AG09319 (cell line): ENCODE measurements at places on chromosomes 2 and 18.

GRCh38 chr2:103656558-103656957 is 894.7 kb downstream of the TMEM182 start:
- no peak for DNase-seq

- no peak for DNase-seq
These were observed 157 bp downstream of the PTGR3 start for GRCh38 chr18:75208836-75209128.

GRCh38 chr18:13269521-13270011 is 51.0 kb downstream of the LDLRAD4 start:
- DNase-seq = no peak

DNA sequence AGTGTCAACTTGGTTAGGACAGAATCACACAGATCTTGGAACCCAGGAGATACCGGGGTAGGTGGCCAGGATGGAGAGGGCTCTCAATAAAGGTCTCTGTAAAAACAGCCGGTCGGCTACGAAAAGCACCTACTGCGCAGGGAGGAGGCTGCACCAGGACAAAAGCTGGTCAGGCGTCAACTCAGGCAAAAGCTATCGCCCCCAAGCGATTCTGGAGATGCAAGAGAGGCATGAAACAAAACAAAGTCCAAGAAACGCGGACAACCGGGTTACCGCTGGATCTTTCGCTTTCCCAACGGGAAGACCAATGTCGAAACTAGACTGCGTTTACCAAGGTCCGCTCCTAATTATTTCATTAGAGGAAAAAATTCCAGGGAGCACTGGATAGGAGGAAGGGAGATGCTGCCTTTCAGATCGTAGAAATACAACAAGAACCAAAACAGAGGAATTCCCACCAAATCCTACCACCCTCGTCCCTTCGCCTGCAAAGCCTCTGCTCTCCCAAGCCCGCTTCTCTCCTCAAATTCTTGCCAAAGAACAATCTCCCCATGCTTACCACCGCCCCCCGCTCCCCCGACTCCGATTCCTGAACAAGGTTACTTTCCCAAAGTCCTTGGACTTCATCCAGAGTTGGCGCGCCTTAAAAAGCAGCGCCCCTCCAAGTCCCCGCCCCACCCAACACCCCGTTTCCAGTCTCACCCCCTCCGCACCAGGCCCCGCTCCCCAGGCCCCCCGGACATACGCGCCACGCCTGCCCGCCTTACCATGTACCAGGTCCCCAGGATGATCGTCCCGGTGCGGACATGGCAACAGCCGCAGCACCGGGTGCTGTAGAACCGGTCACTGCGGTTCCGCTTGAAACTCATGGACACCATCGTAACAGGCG is 539 bp downstream of the LAPTM4A start:
- no peak for DNase-seq

DNA sequence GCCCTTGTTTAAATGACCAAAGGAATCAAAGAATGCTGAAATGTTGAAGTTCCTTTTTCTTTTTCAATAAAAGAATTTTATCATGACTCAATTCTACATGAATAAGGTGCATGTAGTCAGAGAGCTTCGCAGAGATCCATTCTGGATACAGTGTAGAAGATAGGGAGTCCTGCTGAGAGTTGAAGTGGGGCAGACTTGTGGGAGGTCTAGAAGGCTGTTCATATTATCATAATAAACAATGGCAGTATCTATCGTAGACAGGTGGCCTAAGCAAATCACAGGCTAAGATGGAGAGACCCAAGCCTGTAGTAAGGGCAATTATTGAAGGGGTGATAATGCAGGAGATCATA is 1322.0 kb upstream of the CELF4 start:
- no peak for DNase-seq

GRCh38 chr18:50074404-50074803 is 120.5 kb downstream of the MYO5B start:
- no peak for DNase-seq

DNA sequence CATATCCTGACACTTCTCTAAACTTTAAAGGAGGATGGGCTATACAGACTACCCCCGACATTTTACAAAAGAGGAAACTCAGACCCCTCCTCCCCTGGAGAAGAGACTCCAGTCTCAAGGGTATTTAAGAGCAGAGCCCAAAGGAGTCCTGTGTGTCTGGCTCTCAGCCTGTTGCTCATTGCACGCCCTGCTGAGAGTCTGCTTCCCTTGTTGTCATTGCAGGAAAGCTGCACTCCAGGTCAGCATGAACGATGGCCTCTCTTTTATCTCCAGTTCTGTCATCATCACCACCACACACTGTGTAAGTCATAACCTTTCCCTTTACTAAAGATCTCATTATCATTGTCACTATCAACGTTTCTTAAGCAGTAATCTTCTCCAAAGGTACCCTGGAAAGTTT is 111.4 kb downstream of the ANTXR1 start:
- DNase-seq = no peak

GRCh38 chr18:34023471-34023870 is 201.2 kb downstream of the NOL4 start:
- DNase-seq = no peak

- no peak for DNase-seq
These were observed 55.1 kb downstream of the CFAP221 start for GRCh38 chr2:119599384-119599783.

DNA sequence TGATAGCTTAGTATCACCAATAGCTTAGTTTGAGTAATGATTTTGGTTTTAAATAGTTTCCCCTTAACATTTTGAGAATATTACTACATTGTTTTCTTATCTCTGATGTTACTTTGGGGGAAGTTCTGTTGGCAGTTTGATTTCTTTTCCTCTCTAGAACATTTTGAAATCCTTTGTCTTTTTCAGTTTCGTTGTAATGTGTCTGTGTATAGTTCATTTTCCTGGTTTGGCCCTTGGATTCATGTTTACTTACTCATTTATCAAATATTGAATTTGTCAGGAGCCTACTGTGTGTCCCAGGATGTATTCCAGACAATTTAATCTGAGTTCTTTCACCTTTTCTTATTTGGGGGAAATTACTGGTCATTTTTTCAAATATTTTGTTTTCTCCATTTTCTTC is 16.7 kb downstream of the ANKRD12 start:
- DNase-seq = no peak

DNA sequence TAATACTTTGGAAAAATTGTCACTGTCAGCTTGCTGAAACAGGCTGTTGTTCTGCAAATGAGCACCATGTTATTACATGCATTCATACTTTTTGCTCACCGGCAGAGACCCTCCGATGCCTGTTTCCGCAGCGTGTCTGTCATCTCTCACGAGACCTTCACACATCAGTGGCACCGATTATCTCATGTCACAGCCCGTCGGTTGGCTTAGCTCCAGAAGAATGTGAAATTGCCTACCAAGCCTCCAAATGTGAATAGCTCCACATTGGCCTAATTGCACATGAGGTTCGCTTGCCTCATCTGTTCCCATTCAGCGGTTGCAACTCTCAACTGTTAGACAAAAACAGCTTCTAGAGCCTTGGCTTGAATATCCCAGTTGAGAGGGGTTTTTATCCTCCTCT is 233.0 kb downstream of the ACTR3 start:
- no peak for DNase-seq

- DNase-seq = no peak
These were observed 132.0 kb upstream of the ZSWIM2 start for GRCh38 chr2:186980787-186981550.

GRCh38 chr2:38073211-38074057 is 2.5 kb downstream of the CYP1B1 start:
- no peak for DNase-seq

DNA sequence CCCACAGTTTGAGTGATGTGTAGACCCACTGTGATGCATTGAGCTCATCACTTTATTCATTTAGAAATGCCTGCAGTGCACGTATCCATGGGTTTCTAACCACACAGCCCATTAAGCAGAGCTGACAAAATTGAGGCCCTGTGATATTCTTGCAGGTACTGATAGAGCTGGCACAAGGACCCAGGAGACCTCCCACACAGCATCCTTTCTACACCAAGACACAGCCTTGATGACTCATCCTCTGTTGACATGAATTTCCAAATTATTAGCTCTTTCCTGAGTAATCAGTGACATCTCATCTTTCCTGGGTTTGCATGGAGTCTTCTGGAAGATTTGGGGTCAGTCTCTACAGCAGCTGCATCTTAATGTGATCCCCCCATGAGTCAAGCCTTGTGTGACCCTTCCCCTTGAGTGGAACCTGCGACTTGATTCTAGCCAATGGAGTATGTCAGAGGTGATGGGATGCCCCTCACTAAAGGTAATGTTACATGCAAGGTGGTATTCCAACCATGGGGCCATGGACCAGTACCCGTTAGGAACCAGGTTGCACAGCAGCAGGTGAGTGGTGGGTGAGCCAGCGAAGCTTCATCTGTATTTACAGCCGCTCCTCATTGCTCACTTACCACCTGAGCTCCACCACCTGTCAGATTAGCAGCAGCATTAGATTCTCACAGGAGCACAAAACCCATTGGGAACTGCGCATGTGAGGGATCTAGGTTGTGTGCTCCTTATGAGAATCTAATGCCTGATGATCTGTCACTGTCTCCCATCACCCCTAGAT is 181.1 kb upstream of the ARL4C start:
- no peak for DNase-seq

DNA sequence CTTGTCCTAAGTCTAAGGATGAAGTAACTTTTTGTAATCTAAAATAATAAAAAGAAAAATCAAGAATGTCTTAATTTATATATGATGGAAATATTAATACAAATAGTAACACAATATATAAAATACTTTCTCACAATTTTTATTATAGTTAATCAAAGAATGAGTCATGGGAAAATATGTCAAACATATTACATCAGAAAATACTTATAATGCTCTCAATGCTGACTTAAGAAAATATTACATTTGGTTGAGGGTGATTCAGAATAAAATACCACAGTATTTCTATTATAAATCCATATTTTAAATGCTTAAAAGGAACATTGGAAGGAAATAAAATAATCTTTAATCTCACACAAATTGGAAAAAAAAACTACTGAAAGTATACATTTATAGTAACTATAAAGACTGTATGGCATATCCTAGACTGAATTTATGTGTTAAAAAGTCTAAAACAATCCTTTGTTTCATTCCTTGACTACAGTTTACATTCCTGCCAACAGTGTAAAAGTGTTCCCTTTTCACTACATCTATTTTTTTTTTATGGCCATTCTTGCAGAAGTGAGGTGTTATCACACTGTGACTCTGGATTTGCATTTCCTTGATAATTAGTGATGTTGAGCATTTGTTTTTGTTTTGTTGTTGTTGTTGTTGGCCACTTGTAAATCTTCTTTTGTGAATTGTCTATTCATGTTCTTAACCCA is 1573.5 kb upstream of the ACVR2A start:
- DNase-seq = no peak

GRCh38 chr2:89842180-89842908 is 1150.9 kb downstream of the RPIA start:
- no peak for DNase-seq

- DNase-seq = no peak
These were observed 292.3 kb downstream of the CYRIA start for GRCh38 chr2:16373341-16373740.

DNA sequence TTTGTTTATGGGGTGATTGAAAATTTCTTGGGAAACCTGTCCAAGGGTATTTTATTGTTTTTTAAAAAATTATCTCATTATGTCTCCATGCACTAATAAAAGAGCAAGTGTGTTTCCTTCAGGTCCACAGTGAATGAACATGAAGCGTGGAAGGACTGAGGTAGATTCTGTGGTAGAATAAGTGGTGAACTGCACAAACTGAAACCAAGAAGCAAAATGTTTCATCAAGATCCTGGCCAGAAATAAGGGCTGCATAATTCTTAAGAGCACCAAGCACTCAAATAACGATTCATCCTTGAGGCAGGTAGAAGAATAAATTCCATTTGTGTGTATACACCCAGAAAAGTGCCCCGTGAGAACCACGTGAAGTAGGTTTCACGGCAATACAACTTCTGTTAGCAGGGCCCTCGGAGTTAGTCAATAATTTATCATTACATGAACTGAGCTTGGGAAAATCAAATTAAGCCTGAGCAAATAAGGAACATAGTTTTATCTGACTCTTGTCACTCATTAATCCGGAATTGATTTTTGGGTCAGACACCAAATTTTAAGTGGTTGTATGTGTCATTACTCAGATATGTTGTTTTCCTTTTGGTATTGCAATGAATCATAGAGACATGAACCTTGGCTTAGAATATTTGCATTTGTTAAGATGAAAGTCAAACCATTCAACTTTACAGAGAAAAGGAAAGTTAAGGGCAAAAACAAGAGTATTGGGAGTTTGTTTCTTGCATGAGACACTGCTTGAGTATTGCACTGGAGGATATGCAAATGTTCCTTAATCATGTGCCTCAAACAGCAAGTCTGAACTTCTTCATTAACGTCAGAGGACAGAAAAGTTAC is 472.6 kb upstream of the NETO1 start:
- DNase-seq = no peak

DNA sequence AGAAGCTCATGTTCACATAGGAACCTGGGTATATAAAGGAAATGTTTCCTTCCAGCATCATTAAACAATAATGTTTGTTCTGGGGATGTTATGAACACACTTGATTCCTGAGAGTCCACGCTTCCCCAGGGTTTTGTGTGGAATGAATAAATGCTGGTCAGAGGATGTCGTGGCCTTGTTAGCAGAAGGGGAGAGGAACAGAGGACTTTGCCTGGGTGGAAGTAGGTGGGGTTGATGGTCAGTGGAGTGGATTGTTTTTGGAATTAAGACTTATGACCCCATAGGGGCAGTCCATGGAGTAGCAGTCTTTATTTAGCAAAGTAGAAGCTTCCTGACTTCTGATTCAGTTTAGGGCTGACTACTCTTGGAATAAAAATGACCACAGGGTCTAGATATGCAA is 139.6 kb downstream of the MYO1B start:
- no peak for DNase-seq

- DNase-seq = no peak
These were observed 87.7 kb downstream of the INPP5D start for GRCh38 chr2:233147829-233148167.

DNA sequence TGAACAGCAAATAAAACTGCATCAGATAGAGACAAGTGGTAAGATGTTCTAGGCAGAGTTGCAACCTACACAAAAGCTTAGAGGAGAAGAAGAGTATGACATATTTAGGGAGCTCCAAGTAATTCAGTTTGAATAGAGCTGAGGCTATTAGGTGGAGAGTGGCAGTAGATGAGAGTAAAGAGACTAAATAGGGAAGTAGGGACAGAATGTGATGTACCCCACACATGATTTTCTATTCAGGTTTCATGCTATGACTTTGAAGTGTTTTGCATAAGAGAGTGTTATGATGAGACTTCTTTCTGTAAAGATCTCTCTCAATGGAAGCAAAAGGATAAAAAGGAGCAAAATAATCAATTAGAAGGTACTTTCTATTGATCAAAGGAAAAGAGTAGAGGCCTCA is 206.8 kb upstream of the ERBB4 start:
- DNase-seq = no peak

DNA sequence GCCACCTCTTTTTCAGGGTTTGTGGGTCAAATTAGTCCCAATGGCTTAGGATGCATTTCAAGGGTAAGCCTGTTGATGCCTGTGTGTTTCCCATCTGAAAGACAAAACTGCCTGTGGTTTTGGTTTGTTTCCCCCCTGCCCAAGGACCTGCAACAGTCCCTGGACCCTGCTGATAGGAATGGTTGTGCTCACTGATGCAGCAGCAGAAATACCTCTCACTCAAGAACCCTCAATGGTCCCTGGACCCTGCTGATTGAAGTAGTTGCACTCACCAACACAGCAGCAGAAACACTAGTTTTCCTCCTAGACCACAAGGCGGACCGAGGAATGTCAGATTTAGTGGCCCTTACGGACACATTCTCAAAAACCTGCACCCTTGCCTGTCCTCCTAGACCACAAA is 386.9 kb downstream of the NUP35 start:
- no peak for DNase-seq
